ENCODE measurements at places on chromosomes 16 and 17.

GRCh38 chr17:44906010-44906646, 6.9 kb upstream of the EFTUD2 start:
- DNase-seq, result peak; percentile 10

- no peak for DNase-seq
Measured at GRCh38 chr17:20259668-20260067, 207.7 kb downstream of the LGALS9B start.

DNA sequence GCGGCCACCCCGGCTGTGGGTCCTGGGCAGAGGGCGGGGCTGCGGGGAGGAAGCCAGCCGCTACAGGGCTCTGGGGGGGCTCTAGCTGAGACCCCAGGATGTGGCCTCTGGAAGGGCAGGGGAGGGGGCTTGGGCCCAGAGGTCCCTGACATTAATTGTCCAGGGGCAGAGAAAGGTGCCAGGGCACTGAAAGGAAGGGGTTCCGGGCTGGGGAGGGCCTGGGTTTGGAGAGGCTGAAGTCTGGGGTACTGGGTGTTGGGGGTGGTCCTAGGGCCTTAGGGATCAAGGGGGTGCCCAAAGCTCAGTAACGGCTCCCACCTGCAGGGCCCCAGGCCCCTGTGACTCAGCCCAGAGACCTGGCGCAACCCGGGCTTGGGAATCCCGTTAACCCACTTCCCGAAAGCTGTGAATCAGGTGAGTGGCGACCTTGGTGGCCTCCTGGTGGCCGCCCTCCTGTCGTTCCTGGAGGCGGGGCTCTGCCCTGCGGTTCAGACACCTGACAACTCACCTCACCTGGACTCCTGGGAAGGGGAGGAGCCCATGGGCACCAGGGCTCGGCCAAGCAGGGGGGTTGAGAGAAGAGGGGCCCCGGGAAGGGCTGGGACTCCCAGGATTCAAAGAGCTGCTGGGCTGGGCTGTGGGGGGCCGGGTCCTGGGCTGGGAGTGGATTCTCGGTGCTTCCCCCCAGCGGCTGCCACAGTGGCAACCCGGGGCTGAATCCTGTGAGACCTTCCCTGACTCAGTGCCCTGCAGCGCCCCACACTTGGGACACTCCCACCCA, 465 bp upstream of the PRSS22 start:
- DNase-seq, result no peak

DNA sequence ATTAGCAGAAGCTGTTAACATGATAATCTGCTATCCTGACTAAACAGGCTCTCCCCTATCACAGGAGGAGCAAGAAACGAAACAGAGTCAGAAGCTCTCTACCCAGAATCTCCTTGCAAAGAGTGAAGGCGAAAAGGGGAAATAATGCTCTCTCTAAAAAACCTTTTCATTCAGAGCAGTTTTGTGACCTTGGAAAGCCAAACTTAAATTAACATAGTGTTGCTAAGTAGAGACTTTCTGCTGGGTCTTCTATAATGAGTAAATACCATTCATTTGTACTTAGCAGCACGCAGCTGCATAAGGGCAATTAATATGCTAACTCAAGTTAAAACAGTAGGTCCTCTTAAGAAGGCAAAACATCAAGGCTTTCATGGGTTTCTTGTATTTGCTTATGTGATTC, 101.7 kb upstream of the GPR139 start:
- peak; percentile 25 for DNase-seq

DNA sequence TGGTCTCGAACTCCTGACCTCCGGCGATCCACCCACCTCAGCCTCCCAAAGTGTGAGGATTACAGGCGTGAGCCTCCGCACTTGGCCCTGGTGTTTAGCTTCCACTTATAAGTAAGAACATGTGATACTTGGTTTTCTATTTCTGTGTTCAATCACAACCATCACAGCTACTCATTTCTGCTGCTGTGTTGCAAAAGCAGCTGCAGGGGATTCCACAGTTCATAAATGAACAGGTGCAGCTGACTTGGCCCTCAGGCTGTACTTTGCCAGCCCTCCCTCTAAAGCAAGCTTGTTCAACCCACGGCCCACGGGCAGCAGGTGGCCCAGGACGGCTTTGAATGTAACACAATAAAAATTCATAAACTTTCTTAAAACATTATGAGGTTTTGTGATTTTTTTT, 79.2 kb downstream of the SLC39A11 start:
- DNase-seq, result no peak

DNA sequence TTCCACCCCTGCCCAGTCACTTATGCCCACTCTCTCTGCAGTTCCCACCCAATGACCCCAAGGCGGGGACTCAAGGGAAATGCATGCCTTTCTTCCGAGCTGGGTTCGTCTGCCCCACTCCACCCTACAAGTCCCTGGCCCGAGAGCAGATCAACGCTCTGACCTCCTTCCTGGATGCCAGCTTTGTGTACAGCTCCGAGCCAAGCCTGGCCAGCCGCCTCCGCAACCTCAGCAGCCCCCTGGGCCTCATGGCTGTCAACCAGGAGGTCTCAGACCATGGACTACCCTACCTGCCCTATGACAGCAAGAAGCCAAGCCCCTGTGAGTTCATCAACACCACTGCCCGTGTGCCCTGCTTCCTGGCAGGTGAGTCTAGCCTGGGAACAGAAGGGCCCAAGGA, 13.8 kb downstream of the LPO start:
- no peak for DNase-seq

DNA sequence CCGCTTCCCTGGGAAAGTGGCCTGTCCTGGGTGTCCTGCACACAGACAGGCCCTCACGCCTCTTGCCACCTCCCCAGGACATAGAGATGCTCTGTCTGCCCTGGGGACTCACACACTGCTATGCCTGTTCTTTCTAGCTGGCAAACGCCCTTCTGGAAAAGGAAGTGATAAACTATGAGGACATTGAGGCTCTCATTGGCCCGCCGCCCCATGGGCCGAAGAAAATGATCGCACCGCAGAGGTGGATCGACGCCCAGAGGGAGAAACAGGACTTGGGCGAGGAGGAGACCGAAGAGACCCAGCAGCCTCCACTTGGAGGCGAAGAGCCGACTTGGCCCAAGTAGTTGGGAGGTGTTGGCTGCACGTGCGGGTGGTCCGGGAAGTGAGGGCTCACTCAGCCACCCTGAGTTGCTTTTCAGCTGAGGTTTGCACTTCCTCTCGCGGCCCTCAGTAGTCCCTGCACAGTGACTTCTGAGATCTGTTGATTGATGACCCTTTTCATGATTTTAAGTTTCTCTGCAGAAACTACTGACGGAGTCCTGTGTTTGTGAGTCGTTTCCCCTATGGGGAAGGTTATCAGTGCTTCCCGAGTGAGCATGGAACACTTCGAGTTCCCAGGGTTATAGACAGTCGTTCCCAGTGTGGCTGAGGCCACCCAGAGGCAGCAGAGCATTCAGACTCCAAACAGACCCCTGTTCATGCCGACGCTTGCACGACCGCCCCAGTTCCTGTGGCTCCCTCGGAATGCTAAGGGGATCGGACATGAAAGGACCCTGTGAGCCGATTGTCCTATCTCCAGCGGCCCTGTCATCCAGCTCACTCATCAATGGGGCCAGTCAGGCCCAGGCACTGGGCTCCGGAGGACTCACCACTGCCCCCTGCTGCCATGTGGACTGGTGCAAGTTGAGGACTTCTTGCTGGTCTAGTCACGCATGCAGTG, 3.5 kb upstream of the RPL13 start:
- peak; percentile 98 for DNase-seq

DNA sequence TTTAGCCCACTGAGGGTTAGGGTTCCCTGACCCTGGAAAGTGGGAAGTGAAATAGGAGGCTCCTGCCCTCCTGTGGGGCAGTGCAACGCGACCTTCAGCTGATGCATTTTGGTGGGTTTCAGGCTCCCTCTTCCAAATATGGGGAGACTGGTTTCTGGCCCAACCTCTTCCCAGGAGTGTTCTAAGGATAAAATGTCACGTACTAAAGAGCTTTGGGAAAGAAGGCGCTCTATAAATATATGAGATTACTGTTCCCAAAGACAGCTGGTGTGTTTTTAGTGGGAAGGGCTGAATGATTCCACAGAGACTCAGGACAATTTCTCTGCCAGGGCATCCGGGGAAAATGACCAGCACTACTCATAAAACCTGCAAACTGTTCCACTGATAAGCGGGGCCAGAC, 9.8 kb downstream of the SLC35B1 start:
- DNase-seq, result no peak

- no peak for DNase-seq
Measured at GRCh38 chr17:79064026-79064425, 10.6 kb upstream of the ENGASE start.

DNA sequence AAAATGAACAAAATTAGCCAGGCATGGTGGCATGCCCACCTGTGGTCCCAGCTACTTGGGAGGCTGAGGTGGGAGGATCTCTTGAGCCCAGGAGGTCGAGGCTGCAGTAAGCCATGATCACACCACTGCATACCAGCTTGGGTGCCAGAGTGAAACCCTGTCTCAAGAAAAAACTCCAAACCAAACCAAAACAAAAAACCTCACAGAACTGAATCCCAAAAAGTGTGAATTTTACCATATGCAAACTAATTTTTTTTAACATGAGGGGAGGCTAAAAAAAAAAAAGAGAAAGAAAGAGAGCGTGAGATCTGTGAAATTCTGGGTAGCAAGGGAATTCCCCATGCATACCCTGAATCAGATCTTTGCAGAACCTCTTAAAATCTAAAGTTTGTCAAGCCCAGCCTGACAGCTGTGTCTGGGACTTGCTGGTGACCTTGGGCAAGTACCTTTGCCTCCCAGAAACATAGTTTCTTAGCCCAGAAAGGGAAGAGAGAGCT, 17.1 kb upstream of the CDH1 start:
- DNase-seq, result no peak

GRCh38 chr17:2067608-2068024, 12.7 kb downstream of the HIC1 start:
- no peak for DNase-seq
